ENCODE measurements at places on chromosomes 7 and 10. TPM values are rescaled to one million over a fixed set of nuclear protein-coding genes. Genes with fewer than 3 reads are reported as not detected.

GRCh38 chr7:137703291-137704010 is 143.3 kb downstream of the DGKI start:
- H3K27me3 ChIP-seq: no peaks in the 10 kb centered on the region
- no peak overlapping the region for H3K4me3 ChIP-seq
- DNase-seq: no peak
- no peaks in the 10 kb centered on the region for H3K36me3 ChIP-seq
- H3K27ac ChIP-seq: no peak overlapping the region

Gene SHTN1
- 20.2 TPM for total RNA-seq

DNA sequence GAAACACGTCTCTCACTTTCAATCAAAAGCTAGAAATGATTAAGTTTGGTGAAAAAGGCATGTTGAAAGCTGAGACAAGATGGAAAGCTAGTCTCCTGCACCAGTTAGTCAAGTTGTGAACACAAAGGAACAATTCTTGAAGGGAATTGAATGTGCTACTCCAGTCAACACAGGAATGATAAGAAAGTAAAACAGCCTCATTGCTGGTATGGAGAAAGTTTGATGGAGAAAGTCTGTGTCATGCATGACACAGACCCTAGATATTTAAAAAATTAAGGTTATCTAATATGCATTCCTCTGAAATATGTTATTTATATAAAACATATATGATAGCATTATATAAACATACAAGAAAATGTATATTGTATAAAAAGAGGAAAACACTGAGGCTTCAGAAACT is 699.4 kb upstream of the FZD8 start:
- no peaks in the 10 kb centered on the region for H3K27me3 ChIP-seq
- no peak for DNase-seq
- no peaks in the 10 kb centered on the region for H3K4me1 ChIP-seq
- H3K36me3 ChIP-seq: no peaks in the 10 kb centered on the region
- no peak overlapping the region for H3K4me3 ChIP-seq

DNA sequence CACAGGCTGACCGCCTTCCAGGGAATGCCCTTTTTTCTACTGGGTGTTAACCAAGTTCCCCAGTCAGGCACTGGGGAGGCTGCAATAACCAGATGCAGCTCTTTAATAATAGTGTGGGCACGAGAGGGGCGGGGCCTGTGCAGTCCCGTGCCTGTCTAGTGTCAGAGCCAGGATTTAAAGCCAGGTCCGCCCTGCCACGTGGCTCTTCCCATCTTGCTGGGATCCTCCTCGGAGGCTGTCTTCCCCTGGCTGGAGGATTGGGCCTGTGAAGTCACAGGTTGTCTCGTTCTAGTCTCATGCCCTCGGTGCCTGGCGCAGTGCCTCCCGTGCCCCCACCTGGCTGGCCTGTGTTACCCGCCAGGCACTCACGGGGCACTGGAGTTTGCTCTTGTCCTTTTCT is 25.2 kb downstream of the TMEM120A start:
- peaks cover 31% of the 10 kb centered on the region for H3K4me1 ChIP-seq
- H3K27ac ChIP-seq: peak overlapping the region; percentile 85
- H3K27me3 ChIP-seq: no peaks in the 10 kb centered on the region
- H3K4me3 ChIP-seq: no peak overlapping the region
- no peaks in the 10 kb centered on the region for H3K36me3 ChIP-seq

DNA sequence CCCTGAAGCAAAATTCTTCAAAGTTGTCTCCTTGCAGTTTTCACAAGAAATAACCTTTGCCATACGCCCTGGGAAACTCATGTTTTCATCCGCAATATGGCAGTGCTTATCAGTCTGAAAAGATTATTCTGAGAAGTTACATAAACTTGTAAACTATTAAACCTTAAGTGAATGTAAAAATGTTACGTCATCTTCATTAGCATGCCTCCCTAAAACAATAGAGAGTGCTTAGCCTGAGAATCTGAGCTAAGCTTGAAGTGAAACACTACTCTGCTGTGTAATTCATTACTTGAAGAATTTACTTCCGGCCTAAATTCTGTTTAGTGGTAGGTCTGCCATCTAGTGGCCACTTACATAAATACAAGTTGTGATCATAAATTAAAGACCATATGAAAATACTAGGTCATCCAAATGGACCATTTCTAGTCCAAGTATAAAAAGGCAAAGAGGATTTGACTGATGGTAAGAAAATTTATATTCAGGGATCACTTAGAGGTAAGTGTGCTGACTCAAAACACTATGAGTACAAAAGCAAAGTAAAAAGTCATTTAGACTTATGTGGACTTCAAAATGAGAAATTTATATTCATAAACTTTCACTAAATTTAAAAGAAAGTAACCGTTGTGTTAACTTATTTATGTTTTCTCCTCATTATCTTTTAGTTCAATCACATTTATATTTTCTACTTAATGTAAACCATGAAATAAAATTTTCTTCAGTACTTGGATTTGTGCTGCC is 745.1 kb upstream of the LRRTM3 start:
- H3K36me3 ChIP-seq: no peaks in the 10 kb centered on the region
- H3K4me1 ChIP-seq: no peaks in the 10 kb centered on the region
- DNase-seq: no peak
- H3K4me3 ChIP-seq: no peak overlapping the region
- H3K27ac ChIP-seq: no peak overlapping the region
- H3K27me3 ChIP-seq: no peaks in the 10 kb centered on the region

DNA sequence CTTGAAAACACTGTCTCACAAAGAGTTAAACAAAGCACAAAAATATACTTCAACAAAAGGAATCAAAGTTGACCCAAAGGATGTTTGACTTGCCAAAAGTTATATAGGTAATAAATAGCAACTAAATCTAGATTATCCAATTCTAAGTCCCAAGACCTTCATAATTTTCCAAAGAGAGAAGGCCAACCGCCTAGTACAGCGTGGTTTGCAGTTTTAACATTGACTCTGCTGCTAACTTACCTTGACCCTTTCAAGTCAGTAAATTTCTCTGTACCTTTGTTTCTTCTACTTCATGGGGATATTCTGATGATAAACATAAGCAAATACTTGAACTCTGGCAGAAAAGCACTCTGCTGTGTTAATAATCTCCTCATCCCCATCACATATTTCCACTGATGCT is 1.9 kb upstream of the GPR22 start:
- no peaks in the 10 kb centered on the region for H3K27me3 ChIP-seq
- H3K4me1 ChIP-seq: no peaks in the 10 kb centered on the region
- DNase-seq: no peak
- H3K36me3 ChIP-seq: no peaks in the 10 kb centered on the region
- no peak overlapping the region for H3K4me3 ChIP-seq

DNA sequence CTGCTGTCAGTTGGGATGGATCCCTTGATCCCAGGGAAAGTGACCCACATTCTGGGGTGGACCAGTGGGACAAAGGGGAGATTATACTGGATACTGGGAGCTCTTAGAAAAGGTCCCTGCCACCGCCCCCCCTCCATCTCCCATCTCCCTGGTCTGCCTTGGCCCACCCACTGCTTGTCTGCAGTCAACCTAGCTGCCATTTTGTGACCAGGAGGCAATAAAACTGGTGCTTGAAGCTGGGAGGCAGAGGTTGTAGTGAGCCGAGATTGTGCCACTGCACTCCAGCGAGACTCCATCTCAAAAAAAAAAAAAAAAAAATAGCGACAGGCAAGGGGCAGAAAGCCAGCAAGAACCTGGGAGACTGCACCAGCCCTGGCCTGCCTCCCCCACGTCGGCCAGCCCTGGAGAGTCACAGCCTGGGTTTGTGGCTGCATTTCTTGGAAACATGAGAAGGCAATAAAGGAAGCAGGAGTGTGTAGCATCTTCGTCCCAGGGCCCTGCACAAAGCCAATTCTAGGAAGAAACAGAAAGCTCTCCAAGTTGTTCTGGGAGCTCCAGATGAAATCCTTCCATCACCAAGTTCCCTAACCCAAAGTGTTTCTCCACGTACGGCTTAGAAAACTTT is 4.7 kb upstream of the ARPC1B start:
- no peak for DNase-seq
- H3K4me1 ChIP-seq: peaks cover 20% of the 10 kb centered on the region
- no peak overlapping the region for H3K27ac ChIP-seq
- H3K36me3 ChIP-seq: peaks cover 6% of the 10 kb centered on the region
- no peaks in the 10 kb centered on the region for H3K27me3 ChIP-seq
- no peak overlapping the region for H3K4me3 ChIP-seq

Gene ANKRD7
- total RNA-seq: not detected
